CD4-positive, alpha-beta T cell treated with Interleukin-15 for 4 hours (primary cell): ENCODE measurements at places on chromosomes 16 and 17.
A peak's percentile ranks its signal among the peaks of the same experiment; 100 is the strongest.

- peak; percentile 43 for DNase-seq
These were observed 10.1 kb upstream of the SLC16A5 start for GRCh38 chr17:75077496-75078283.

DNA sequence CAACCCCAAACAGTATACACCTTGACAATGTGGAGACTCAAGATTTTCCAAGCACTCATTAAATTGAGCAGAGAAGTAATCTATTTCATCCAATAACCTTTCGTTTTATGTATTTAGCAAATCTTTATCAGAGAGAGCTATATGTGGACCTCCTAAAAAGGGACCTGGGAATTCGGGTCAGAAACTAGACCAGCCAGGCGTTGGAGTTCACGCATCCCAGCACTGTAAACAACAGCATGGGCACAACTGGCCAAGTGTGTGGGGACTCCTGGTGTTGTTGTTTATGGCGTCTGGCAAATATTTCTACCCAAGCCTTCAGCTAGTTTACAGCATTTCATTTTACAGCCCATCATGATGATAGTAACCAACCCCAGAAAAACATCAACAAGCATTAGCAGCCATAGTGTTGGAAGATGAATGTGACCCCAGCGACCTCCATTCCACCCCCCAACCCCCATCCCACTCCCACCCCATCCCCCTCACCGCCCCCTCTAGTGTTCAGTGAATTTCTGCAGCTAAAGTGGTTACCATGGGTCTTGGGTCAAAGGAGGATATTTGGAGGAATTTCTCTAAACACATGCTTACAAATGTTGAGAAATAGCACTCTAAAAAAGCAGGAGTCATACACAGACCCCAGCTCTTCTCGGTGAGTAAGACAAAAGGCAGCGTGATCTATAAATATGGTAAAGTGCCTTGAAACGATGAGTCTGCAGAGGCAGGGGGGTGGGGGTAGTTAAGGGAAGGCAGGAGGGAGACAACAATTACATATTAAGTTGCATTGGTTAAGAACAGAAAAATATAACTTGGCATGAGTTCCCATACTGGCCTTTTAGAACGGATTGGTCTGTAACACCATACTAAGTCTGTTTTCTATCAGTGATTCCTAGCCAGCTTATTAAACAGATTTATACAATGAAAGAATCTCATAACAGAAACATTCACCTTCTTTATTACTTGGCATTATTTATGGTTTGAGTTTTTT is 91.4 kb upstream of the TBX2 start:
- no peak for DNase-seq

DNA sequence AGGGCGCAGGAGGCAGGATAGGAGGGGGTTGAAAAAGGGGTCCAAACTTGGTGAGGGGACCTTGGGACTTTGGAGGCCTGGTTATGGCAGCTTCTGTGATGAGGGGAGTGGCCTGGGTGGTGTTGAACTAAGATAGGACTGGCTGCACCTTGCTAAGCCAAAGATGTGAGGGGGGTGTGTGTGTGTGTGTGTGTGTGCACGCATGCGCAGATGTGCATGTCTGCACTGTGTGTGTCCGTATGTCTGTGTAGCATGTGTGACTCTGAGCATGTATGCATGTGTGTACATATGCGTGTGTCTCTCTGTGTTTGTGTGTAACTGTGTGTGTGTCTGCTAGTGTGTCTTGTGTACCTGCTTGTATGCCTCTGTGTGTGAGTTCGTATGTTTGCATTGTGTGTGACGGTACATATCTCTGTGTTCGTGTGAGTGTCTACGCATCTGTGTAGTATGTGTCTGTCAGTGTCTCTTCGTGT is 4.1 kb downstream of the SLC16A5 start:
- DNase-seq = no peak

DNA sequence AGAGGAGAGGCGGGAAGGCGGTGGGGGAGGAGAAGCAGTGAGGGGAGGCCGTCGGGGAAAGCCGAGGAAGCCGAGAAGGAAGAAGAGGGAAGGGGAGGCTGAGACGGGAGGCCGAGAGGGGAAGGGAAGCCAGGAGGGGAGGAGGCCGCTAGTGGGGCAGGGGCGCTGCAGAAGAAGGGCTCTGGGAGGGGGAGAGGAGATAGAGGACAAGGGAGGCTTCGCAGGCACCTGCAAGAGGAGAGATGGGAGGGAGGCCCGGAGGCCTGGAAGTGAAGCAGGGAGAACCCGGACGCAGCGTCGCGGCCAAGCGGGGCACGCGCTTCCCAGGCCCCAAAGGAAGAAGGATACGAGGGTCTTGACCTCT is 2.3 kb downstream of the C17orf58 start:
- DNase-seq = no peak

- no peak for DNase-seq
These were observed 83.3 kb downstream of the NOG start for GRCh38 chr17:56676810-56677209.

GRCh38 chr16:4019371-4019791 is 96.9 kb downstream of the ADCY9 start:
- no peak for DNase-seq

DNA sequence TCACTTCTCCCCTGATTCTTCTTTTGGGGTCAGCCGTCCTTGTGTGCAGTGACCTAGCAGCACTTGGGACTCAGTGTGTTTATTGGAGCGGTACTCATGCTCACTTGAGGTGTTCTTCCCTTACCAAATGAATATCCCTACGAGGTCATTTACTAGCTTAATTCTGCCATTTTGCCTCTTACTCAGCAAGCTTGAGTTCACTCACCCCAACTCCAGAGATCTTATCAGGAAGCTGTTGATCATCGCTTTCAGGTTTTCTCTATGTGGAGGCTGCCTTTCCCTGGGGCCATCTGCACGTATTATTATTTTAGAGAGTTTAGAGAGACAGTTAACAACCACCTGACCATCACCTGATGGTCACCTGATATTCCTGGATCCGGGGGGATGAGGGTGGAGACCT is 1466.0 kb upstream of the GOT2 start:
- no peak for DNase-seq

- DNase-seq = peak; percentile 78
These were observed 5.0 kb downstream of the SLC5A2 start for GRCh38 chr16:31487720-31488467.

DNA sequence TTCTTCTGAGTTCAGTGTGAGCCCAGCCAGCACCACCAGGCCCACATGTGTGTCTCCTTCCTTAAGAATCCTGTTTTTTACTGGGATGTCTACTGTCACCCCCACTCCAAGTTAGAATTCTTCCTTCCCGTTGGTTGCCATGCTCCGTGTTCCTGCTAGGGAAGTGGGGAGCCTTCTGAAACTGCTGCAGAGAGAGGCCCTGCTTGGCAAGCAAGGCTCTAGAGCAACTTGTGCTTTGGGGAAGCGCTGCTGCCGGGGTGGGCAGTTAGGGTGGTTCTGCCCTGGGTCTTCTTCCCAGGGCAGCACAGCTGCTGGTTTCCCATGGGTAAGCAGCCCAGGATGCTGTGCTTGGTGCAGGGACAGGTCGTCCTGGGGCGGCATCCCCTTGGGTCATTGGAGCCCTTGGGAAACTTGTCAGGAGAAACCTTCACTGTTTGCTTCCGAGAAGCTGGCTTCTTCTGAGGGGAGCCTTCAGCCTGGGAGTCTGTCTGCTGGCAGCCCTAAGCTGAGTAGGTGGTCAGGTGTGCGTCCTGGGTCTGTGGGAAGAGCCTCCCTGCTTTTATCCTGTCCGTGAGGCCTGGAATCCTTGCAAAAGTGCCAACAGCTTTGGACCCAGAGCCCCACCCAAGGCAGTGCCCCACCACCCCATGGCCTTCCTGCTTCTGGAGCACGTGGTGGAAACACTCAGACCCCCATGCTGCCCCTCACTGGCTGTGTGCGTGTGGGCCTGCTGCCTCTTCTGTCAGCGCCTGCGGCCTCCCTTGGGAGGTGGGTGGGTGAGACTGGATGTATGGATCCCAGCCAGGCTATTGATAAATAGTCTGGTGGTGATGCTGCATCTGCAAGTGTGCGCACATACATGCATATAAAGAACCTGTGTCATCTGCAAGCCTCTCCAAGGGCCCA is 71.8 kb downstream of the PLD6 start:
- no peak for DNase-seq

- no peak for DNase-seq
These were observed 15.2 kb upstream of the CLEC18C start for GRCh38 chr16:70158261-70158939.

GRCh38 chr17:43028221-43028861 is 3.3 kb downstream of the RND2 start:
- no peak for DNase-seq

- no peak for DNase-seq
These were observed 103.2 kb upstream of the SDK2 start for GRCh38 chr17:73747221-73748002.

DNA sequence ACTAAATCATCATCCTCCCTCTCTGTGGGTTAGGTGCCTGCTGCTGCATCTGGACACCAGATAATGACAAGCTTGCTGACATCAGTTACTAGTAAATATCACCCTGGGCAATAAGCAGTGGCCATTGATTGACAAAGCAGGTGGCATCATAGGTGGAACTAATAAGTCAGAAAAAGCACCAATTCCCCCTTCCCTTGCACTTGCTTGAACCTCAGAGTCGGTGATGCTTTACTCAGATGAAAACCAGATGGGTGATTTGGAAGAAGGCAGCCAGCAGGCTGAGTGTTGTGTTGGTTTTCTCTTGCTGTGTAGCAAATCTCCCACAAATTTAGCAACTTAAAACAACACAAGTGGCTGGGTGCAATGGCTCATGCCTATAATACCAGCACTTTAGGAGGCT is 146.9 kb upstream of the NOL11 start:
- no peak for DNase-seq

GRCh38 chr17:78534492-78535272 is 42.5 kb downstream of the DNAH17 start:
- DNase-seq = no peak

- no peak for DNase-seq
These were observed 26.6 kb downstream of the ARHGAP27 start for GRCh38 chr17:45406107-45406506.

- DNase-seq = peak; percentile 66
These were observed 27.1 kb downstream of the TMEM235 start for GRCh38 chr17:78258323-78259191.

GRCh38 chr16:57138281-57138935 is 46.0 kb downstream of the CPNE2 start:
- no peak for DNase-seq

DNA sequence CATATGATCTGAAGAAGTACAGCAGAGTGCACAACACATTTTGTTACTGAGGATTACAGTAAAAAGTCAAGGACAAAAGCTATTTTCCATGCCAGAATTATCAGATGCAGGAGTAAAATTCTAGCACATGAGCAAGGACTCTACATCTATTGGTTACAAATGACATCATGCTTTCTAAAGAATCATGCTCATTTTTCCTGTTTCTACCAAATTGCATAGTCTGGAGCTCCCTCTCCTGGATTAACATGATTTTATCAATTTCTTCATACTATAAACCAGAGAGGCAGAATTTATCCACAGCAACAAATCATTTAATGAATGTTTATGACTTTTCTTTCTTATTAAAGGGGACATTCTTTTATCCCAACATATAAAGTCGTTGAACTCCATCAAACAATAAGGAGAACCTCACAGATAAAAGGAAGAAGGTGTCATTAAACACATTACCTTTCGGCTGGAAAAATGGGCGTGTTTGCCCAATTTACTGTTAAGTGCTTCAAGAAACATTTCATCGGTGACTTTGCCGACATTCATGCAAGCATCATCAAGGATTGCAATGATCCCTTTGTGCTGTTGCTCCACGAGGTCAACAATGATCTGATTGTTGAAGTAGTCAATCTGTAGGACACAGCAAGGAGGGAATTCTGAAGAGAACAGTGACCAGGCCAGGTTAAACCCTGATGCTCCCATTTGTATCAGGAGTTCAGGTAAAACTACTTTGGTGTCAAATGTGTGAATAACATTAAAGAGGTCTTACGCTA is 121.7 kb downstream of the MYO1D start:
- DNase-seq = peak; percentile 48

- no peak for DNase-seq
These were observed 27.7 kb upstream of the CORO6 start for GRCh38 chr17:29650396-29650795.

DNA sequence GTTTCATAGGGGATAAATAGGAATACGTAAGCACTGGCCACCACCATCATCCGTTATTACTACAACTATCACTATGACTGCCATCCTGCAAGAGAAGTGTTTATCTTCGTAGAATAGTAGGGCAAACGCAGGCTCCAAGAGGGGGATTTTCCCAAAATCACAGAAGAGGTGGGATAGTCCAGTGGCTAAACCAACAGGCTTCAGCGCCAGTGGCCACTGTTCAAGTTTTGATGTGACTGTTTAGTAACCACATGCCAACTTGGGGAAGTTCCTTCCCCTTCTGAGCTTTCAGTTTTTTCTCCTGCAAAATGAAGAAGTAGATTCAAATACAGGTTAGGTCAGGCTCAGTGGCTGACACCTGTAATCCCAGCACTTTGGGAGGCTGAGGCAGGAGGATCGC is 60.7 kb upstream of the GRIN2A start:
- no peak for DNase-seq

- DNase-seq = no peak
These were observed 185.6 kb downstream of the PRKCA start for GRCh38 chr17:66487981-66488468.

GRCh38 chr17:10815319-10815718 is 11.4 kb upstream of the TMEM238L start:
- DNase-seq = no peak

GRCh38 chr16:14168146-14168545 is 97.0 kb downstream of the MRTFB start:
- DNase-seq = no peak

- no peak for DNase-seq
These were observed 105.5 kb upstream of the AXIN2 start for GRCh38 chr17:65666876-65667321.

DNA sequence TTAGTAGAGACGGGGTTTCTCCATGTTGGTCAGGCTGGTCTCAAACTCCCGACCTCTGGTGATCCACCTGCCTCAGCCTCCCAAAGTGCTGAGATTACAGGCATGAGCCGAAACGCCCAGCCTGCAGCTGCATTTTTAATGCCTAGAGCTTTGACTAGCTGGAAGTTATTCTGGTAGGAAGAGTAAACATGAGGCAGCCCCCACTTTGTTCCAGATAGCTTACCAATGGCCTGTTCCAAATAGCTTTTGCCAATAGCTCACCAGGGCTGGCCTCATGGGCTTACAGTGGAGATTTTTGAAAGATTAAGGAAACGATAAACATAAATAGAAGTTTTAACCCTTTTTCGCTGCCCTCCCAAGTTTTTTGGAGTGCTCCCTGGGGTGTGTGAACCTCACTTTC is 9.8 kb downstream of the TRPV2 start:
- no peak for DNase-seq
